Activated naive CD4-positive, alpha-beta T cell treated with anti-CD3 and anti-CD28 coated beads, Interleukin-2, amount 50 U/mL, for 72 hours (primary cell): ENCODE measurements at places on chromosomes 13 and 19. TPM values are rescaled to one million over a fixed set of nuclear protein-coding genes. Genes with fewer than 3 reads are reported as not detected.

GRCh38 chr13:61162636-61163035 is 253.0 kb downstream of the PCDH20 start:
- DNase-seq, result no peak

DNA sequence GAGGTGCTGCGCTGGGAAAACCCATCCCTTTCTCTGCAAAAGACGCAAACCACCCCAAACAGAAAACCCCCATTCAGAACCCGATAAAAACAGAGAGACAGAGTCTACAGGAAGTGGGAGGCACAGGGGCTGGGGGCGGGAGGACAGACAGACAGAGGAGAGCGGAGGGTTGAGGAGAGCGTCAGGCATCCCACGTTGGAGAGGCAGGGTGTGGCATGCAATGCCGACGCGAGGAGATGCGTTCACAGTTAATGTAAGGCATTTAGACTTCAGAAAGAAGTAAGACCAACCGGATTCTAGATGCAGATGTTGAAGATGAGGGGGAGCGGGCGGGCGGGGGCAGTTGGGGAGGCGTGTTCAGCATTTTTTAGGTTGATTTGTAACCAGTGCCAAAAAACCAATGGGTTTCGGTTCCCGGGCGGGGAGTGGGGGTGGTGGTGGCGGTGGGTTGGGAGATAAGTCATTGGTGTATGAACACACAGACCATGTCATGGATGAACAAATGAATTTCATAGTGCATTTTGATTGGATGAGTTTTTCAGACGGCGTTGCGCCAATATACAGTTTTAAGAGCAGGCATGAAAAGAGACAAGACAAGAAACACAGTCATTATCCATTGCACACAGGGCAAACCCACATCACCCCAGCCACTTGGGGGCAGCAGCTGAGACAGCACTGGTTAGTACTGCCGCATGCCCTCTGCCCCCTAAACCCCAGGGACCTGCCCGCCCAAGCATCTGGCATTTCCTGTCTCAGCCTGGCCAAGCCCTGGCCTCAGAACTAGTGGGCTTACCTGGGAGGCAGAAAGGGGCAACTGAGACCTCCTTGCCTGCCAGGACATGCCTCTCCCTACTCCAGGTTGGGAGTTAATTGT is 91.3 kb downstream of the IER2 start:
- DNase-seq, result no peak

DNA sequence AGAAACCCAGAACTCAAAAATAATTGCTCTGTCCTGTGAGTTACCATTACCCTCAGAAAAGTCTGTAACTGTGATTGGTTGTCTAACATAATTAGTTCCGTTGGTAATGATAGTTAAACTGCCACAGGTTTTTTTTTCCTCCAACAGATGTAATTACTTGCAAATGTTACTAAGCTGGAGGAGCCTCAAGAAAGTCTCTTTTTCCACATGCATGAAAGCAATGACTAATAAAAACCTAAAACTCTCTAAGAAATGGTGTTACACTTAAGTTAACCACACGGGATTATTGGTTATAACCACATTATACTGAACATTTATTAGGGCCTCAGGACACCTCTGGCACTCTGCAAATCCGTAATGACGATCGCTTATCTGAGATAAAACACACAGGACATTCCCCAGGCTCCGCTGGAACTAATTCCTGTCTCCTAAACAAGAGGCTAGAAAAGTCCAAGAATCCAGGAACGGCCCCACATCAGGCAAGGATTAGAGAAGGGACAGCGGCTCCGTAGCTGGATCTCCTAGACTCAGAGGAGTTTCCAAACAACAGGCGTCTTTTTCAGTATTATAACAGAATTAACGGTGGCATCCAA is 753 bp downstream of the ZNF235 start:
- DNase-seq, result no peak

GRCh38 chr13:98447881-98448641 is 128.8 kb downstream of the STK24 start:
- DNase-seq, result no peak

- no peak for DNase-seq
These were observed 15.4 kb downstream of the TLE5 start for GRCh38 chr19:3046698-3047495.

DNA sequence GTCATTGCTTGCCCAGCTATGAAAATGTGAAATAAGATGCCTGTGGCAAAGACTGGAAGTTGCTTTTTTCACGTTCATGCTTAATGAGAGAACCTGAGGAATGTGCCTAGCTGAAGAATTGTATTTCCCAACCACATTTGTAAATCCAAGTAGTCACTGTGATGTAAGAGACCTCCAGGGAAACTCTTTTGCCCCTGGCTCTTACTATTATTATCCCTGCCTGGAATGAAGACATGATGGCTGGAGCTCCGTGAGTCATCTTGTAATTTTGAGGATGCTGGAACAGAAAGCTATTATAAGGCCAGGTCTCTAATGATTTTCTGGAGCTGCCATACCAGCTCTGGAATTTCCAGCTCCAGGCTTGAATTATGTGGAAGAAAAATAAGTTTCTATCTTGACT is 894.3 kb downstream of the DIAPH3 start:
- no peak for DNase-seq

DNA sequence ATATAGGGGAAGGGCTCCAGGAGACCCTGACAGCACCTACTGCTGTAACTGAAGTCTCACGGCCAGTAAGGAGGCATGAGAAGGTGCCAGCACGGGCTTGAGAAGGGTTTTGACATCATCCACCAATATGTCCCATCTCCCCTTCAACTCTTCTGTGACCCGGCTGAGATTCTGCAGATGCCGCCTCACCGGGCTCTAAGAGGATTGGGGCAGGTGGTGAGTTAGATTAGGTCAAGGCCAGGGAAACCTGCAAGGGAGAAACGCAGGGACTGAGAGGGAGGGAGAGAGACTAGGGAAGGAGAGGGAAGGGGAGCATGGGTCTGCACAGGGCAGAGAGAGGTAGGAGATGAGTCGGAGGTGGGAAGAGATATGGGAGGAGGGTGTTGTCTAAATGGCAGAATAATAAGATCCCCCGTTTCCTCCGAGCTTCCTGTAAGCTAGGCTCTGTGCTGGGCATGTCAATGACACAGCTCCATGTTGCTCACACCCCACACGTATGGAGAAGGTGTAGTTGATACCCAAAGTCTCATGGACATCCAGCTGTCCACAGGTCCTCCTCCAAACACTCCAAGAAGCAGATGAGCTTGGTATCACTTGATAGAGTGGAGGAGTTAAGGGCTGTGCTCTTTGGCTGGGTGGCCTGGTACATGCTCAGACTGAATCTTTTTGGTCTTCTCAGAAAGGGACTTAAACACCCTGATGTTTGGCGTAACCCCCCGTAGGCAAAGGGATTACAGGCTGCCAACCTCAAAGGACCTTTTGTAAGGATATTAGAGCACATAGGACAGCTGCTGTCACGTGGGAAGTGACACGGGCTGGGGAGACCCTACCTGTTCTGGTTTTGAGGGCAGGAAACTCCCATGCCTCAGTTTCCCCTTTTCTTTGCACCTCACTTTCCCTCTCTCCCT is 6.1 kb downstream of the TPRX1 start:
- DNase-seq, result no peak

DNA sequence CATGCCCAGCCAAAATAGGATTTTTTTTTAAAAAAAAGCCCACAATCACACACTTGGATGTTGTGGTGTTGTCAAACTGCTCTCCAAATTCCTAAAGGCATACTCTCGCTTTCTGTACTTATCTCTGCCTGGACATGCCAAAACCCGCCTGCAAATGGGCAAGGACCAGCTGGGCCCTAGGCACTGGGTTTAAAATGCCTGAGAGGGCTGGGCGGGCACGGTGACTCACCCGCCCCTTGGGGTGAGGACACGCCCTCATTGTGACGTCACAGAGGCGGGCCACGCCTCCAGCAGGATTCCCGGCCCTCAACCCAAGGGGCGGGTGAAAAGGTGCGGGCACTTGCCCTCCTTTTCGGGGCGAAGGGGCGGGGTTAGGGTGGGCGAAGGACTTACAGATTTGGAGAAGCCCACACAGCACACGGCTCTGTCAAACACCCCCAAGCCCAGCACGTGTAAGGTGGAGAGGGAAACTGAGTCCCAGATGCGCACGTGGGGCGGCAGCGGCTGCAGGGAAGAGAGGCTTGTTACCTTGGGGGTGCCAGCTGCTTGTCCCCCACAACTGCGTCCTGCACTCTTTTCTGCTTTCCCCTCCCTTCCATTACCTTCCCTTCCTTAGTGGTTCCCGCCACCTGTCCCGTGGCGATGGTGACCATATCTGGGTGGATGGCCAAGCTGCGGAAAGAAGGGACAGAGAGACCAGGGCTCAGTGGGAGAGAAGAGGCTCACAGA is 6.6 kb downstream of the EML2 start:
- no peak for DNase-seq

DNA sequence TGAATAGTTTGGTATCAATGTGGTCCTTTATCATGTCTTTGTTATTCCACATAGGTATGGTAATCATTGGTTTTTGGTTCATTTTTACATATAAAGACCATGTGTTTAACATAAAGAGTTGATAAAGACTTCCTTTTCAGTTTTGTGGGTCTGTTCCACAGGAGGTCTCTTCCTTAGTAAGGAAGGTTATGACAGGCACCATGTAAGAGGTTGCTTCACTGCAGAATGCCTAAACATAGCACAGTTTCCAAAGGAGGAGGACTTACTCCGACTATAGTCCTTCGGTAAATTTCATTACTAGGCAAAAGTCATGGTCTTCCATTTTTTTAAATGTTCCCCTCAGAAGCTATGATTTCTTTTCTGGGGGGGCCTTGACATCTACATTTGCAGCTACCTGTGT is 27.1 kb upstream of the PCDH17 start:
- no peak for DNase-seq

DNA sequence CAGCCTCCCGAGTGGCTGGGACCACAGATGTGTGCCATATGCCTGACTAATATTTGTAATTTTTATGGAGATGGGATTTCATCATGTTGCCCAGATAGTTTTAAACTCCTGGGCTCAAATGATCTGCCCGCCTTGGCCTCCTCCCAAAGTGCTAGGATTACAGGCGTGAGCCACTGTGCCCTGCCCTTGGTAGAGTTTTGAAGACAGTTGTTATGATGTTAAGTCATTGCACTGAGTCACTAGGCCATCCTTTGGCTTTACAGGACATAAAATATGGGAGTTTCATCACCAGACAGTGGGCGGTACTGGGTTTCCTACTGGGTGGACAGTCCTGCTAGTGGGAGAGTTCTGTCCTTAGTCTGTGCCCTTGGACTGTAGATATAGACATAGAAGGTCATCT is 282.5 kb downstream of the ATP8A2 start:
- no peak for DNase-seq

GRCh38 chr19:45763691-45764294 is 5.3 kb downstream of the SIX5 start:
- DNase-seq, result no peak

GRCh38 chr13:112254900-112255299 is 121.3 kb upstream of the SPACA7 start:
- no peak for DNase-seq

GRCh38 chr13:43730642-43731041 is 56.1 kb downstream of the ENOX1 start:
- no peak for DNase-seq

DNA sequence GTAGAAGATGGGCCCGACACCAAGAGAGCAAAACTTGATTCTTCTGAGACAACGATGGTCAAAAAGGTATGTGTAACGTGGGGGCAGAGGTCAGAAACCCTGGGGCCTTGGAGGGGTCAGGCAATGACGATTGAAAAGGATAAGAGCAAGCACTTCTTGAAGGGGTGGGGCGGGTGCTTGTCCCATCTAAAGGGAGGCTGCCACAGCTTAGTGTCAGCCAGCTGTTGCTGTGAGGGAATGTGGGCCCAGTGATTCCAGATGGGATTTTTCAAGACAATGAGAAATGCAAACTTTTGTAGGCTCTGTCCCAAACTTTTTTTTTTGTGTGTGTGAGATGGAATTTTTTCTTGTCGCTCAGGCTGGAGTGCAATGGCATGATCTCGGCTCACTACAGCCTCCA is 24.5 kb downstream of the SAE1 start:
- DNase-seq, result no peak

- no peak for DNase-seq
These were observed 8.6 kb downstream of the NPAS1 start for GRCh38 chr19:47028195-47028601.

GRCh38 chr19:41753936-41754529 is 1.3 kb upstream of the CEACAM6 start:
- no peak for DNase-seq

GRCh38 chr13:25463496-25463895 is 91.7 kb downstream of the ATP8A2 start:
- DNase-seq, result no peak

- no peak for DNase-seq
These were observed 17.5 kb upstream of the KBTBD6 start for GRCh38 chr13:41150058-41150457.

DNA sequence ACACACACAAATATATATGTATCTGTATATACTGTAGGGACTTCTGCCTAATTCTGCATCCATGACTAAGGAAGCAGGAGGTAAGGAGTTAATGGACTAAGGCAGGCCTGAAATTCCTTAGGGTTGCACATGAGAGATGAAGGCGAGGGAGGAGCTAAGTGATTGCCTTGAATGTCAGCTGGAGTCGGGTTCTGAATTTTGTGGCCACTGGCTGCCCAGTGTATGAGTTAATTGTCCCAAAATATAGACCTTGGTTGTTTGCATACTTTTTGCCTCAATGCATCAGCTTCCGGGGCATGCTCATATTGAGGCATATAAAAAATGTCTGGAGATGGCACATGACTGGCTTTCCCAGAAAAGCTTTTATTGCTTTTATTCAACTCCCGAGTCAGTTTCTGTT is 245.5 kb downstream of the TDRD3 start:
- DNase-seq, result no peak

DNA sequence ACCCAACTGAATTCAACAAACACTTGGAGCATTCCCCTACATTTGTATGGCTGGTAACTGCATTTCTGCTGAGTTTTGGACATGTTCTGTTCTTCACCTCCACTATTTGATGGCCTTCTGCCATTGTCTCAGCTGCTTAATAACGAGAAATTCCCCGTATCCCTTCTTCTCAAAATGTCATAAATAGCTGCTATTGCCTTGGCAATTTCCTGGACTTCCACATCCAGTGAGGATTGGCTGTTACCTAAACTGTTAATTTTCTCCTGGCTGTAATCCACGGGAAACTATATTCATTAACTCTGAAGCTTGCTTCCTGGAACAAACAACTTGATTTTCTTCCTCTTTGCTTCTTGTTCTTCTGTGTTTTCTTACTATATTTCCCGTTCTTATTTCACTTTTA is 69.5 kb upstream of the TDRD3 start:
- no peak for DNase-seq

DNA sequence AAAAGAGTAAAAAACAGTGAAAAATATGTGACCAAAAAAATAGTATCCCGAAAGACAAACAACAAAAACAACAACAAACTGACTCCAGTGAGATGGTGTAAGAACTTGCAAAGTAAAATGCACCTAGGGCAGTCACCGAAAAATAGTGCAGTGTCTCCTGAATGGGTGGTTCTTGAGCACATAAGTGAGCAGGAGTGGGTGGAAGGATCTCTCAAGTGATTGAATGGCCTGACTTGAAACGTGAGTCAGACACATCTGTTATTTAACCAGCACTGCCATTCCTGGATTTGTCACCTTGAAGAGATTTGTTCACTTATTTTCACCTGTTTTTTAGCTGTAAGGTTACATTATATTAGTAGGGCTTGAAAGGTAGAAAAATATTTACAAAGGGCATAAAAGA is 3.5 kb downstream of the ZNF738 start:
- DNase-seq, result no peak

ZNF30 gene
- total RNA-seq, result 4.6 TPM

ZNF536 gene
- total RNA-seq, result not detected

EXOC3L2 gene
- not detected for total RNA-seq

PSG5 gene
- total RNA-seq, result not detected

GJA3 gene
- not detected for total RNA-seq

SELENOV gene
- total RNA-seq, result not detected

ADAT3 gene
- 10.0 TPM for total RNA-seq

PLIN3 gene
- 47.5 TPM for total RNA-seq

MEIOSIN gene
- 0.48 TPM for total RNA-seq

SMIM44 gene
- not detected for total RNA-seq
